NCI-H2081 (cell line): ENCODE measurements at places on chromosomes 1 and 21.
A peak's percentile ranks its signal among the peaks of the same experiment; 100 is the strongest.

DNA sequence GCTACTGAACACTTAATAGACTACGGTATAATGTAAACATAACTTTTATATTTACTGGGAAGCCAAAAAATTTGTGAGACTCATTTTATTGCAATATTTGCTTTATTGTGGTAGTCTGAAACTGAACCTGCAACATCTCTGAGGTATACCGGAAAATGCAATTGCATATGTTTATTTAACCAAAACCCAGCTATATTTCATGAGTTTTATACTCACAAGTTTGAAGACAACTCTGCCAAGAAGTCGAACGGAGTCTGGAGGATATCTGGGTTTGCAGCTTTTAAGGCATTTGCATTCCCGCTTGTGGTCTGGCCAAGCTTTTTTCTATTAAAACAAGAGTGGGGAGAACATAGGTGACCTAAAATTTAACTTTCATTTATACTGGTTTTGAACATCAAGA lies 171.9 kb downstream of the SMYD3 start:
- no peak for DNase-seq

- no peak for DNase-seq
Observed at GRCh38 chr1:42175314-42176054, 10.9 kb upstream of the GUCA2A start.

DNA sequence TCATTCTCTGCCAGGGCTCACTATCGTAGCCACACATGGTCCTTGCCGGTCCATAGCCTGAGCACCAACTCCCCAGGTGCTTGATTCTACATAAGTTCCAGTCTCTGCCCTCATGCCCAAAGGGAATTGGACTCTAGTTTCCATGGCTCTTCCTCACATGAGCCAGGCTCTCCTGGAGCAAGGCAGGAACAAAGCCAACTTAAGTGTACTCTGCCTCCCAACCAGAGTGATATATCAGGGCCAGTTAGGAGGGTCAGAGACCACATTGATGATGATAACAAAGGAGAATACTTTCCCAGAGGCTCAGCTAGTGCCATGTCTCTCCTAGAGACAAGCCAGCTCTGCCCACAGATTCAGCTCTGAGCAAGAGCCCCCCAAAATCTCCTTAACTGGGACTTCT lies 70.9 kb downstream of the ERI3 start:
- no peak for DNase-seq

GRCh38 chr1:111956155-111956771 lies 33.2 kb downstream of the KCND3 start:
- DNase-seq: no peak

- DNase-seq: no peak
Observed at GRCh38 chr1:109759513-109760334, 4.0 kb downstream of the EPS8L3 start.

- DNase-seq: no peak
Observed at GRCh38 chr1:151282883-151283725, 1.0 kb downstream of the ZNF687 start.

GRCh38 chr1:83999316-83999819 lies 436 bp upstream of the TTLL7 start:
- DNase-seq: peak; percentile 93

GRCh38 chr1:221635305-221635704 lies 106.6 kb downstream of the DUSP10 start:
- no peak for DNase-seq

- DNase-seq: peak; percentile 17
Observed at GRCh38 chr1:59500950-59501742, 204.3 kb downstream of the FGGY start.

DNA sequence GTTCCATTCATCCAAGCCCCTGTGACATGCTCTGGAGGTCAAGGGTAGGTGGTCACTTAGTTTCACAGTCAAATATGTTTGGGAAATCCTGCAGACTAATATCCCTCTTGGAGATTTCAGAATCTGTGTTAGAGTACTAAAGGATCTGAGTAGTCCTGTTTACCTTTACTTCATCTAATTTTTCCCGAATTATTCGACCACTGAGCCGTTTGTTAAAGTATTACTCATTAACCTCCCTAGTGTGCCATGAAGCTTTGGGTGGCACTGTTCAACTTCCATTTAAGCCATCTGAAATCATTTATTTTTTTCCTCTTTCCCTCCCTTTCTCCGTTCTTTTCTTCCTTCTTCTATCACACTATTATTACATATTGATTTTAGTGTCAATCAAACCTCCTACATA lies 109.9 kb downstream of the NGF start:
- DNase-seq: no peak

- peak; percentile 59 for DNase-seq
Observed at GRCh38 chr21:40717028-40717427, 129.9 kb downstream of the DSCAM start.

- no peak for DNase-seq
Observed at GRCh38 chr1:97980530-97980929, 59.7 kb upstream of the DPYD start.

GRCh38 chr1:6870571-6870970 lies 85.3 kb downstream of the CAMTA1 start:
- DNase-seq: no peak

GRCh38 chr1:111666828-111667227 lies 47.2 kb downstream of the RAP1A start:
- no peak for DNase-seq

DNA sequence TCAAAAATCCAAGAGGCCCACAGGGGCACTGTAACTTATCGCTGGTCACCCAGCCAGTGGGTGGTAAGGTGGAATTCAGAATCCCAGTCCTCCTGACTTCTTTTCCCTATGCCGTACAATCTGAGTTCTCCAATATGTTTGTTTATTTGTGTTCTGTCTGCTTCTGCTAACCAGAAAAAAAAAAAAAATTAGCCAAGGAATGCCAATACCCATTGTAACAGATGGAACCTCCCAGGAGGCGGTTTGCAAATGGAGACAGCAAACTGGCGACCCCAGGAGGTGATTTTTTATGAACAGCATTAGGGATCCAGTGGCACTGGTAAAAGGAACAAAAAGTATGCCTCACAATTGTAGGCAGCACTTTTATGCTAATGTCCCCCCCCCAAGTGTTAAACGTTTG lies 189.0 kb upstream of the FGGY start:
- DNase-seq: no peak

DNA sequence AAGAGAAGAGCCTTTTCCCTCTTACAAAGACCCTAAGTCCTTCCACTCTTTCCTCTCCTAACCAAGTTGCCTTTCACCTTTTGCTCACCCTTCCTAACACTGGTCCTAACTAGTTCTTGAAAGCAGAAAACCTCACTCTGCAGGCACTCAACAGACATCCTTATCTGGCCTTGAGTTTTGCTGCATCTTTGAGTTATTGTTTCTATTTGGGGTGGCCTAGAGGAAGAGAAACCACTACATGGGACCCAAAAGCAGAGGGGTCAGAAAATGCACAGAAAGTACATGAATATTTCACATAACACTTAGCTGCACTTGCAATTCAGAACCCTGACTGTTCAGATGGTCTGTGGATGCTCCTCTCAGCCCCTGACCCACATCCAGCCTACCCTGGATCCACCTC lies 178.3 kb upstream of the SYT6 start:
- no peak for DNase-seq

- no peak for DNase-seq
Observed at GRCh38 chr1:29630756-29631155, 394.4 kb downstream of the PTPRU start.

DNA sequence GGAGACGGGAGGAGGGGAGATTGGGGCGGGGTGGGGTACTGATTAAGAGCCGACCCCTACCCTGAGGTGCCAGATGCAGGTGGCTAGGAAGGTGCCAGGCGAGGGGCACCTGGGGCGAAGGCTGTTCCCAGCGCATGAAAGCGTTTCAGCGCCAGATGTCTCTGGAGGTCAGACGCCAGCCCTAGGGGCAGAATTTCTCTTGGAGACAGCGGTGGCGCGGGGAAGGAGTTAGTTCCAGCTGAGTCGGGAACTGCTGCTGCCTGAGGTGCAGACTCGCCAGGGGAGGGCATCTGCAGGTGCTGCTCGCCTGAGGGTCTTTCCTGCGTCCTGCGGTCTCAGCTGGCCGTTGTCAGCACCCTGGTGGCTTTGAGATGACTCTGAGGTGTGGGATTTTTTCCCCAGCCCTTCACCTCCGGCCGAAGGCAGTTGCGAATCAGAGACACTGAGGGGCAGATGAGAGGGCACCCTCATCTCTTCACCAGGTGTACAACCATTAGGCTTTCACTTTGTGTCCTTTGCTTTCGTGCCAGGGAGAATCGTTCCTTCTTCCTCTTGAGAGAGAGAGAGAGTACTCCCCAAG lies 539 bp downstream of the CGN start:
- DNase-seq: peak; percentile 63

DNA sequence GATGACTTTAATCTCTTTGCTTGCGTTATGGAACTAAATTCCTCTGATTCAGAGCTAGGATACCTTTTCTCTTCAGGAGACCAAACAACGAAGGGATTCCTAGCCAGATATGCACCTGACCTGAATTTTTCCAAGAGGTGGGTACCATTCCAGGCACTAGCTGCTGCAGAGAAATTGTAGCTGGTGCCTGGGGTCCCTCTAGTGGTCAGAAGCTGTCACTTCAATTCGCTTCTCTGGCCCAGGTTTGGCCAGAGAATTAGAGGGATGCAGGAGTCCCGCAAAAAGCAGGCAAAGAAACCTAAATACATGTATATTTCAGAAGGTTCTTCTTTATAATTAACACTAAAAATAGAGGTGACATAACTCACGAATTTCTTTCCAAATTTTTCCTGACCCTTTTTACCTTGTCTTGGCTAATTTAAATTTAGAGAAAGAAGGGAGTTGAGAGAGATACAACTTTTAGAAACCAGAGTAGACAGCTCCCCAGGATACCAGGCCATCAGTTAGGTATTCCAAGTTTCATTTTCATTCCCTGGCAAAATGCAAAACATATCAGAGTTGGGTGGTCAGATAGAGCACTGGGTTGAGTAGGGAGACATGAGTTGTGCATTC lies 9.6 kb downstream of the ACKR1 start:
- DNase-seq: peak; percentile 43

GRCh38 chr1:225818229-225818628 lies 8.3 kb downstream of the EPHX1 start:
- DNase-seq: no peak

GRCh38 chr1:203733009-203733863 lies 31.7 kb upstream of the LAX1 start:
- DNase-seq: no peak

GRCh38 chr1:9615316-9616063 lies 26.8 kb downstream of the TMEM201 start:
- peak; percentile 8 for DNase-seq

- DNase-seq: no peak
Observed at GRCh38 chr1:176656257-176656995, 193.5 kb downstream of the PAPPA2 start.

DNA sequence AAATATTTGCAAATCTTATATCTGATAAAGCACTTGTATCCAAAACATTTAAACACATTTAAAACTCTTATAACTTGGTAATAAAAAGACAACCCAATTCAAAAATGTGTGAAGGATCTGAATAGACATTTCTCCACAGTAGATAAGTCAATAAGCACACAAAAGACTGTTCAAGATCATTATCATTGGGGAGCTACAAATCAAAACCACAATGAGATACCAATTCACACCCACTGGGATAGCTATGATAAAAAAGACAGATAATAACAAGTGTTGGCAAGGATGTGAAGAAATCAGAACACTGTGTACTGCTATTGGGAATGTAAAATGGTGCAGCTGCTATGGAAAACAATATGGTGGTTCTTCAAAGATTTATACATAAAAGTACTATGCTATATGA lies 5.1 kb upstream of the LIN9 start:
- no peak for DNase-seq
